ENCODE measurements at places on chromosomes 11 and 22. TPM values are rescaled to one million over a fixed set of nuclear protein-coding genes. Genes with fewer than 3 reads are reported as not detected.
A peak's percentile ranks its signal among the peaks of the same experiment; 100 is the strongest.

DNA sequence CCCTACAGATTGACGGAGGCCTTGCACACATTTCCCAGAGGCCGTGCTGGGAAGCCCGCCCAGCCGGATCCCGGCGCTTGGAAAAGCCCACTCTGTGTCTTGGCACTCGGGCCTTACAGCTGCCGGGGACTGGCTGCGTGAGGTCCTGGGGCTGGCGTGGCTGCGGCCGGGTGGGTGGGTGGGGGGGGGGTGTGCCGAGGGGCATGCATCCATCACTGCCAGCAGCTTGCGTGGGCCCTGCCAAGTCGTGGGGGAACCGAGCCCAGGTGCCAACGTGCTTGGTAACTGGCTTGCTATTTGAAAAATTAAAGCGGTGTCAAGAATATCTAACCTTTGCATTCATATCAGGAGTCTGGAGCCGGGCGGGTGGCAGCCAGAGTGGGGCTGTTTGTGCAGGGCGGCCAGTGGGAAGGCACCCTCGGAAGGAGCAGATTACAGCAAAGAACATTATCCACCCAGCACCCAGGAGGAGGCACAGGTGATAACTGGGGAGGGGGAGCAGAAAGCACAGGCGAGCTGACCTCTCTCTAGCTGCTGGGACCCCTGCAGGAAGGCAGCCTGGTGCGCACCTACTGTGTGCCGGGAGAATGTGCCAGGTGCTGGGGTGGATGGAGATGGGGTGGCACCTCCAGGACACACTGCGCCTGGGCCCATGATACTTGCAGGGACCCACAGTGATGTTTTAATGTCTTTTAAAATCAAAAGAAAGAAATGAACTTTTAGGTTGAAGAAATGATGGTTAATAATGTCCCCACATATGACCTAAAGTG is 28.5 kb upstream of the SMIM38 start:
- no peak for DNase-seq

- no peak for DNase-seq
Measured at GRCh38 chr11:102955624-102956023, at the start of gene MMP13. TSS of gene MMP13 (minus strand) at chr11:102955732. CDS start at chr11:102955705, 27 bp downstream.

DNA sequence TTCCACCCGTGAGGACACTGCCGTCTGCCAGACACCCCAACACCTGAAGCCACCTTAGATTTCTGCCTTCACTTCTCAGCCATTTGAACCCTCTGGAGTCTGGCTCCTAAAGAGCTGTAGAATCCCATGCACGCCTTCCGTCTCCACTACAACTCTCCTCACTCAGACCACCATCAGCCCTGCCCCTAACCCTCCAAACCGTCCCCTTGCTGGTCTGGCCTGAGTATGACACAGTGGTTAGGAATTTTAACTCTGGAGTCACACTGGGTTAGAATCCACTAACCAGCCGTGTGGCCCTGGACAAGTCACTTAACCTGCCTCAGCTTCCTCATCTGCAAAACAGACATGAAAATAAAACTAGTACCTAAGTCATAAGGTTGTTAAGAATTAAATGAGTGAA is 3.0 kb downstream of the CNIH2 start:
- no peak for DNase-seq

DNA sequence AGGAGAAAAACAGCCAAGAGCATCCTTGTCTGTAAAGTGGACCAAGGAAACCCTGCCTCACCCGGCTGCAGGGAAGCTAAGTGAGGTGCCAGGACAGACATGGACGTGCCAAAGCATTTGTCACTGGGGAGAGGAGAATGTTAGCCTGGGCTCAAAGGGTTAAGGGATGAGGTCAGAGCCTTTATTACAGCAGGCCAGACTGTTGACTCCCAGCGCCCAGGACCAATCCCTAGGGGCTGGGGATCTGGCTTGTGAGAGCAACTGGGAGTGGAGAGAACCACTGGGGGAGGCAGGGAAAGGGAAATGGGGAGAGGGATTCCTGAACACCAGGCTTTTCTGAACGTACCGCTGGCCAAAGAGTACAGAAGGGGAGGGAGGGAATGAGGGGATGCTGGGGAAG is 2.6 kb downstream of the CHRM1 start:
- no peak for DNase-seq

Gene TMEM9B
- 43.7 TPM for total RNA-seq

DNA sequence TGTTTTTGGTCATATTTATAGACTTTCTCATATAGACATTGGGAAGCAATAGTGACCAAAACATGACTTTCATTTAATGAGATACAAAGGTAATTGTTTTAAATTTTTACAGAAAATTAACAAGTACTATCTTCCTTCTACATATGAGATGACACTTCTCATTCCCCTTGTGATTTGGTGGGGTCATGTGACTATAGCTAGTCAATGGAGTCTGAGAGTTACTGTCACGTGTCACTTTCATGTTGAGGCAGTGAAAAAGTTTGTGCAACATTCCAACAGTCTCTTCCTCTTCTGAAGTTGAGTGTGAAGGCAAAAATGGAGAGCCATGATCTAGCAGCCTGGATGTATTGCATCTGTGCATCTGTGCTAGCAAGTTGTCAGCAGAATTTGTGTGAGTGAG is 618.3 kb upstream of the LRRC4C start:
- no peak for DNase-seq

DNA sequence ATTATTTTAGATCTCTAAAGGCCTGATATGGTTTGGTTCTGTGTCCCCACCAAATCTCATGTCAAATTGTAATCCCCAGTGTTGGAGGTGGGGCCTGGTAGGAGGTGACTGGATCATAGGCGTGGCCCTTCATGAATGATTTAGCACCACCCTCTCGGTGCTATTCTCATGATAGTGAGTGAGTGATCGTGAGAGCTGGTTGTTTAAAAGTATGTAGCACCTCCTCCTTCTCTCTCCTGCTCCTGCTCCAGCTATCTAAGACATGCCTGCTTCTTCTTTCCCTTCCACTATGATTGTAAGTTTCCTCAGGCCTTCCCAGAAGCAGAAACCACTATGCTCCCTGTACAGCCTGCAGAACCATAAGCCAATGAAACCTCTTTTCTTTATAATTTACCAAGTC is 114.1 kb downstream of the SERGEF start:
- DNase-seq: no peak

Gene GALNT18
- total RNA-seq: 23.2 TPM

Gene ANO9
- total RNA-seq: 0.38 TPM

DNA sequence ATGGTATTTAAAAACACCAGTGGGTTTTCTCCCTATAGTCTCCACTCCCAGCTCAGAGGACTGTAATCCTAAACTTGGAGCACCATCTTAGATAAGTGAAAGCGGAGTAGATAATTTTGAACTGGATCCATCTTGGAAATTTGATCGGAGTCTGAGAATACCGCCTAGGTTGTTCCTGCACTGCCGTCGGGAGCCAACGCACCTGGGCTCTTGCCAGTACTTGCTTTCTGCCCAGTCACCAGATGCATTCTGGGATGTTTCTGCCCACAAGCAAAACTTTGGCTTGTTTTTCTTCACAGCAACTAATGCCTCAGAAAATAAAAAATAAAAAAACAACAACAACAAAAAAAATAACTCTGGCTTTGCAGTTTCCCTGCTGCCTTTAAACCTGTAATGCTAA is 113.0 kb upstream of the MTMR2 start:
- no peak for DNase-seq

GRCh38 chr22:43078522-43078921 is 10.7 kb downstream of the TTLL1 start:
- DNase-seq: no peak

DNA sequence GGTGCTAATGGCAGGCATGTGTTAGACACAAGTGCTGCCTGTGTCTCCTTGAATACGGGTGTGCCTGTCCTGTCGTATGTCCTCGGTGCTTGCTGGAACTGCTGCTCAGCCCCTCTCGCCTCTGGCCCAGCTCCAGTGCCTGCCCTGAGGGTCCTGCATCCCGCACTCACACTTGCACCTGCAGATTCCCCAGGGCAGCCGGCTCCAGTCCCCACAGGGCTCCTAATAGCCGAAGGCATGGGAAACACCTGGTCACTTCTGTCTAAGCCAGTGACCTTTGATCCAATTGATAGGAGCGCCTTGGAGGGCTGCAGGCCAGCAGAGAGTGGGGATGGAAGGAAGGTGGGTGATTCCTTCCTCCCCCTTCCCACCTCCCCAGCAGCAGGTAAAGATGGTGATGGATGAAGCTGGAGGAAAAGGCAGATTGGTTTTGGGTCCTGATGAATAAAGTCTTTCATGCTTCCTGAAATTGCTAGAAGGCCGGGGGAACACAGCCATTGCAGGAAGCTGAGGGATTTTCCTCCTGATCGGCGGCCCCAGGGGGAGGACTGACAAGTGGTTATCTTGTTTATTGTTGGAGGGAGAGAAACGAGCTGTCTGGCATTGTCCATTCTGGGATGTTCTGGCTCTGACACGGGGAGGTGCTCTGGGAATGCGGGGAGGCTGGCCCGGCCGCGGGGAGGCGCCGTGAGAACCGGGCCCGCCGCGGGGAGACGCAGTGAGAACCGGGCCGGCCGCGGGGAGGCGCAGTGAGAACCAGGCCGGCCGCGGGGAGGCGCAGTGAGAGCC is 110.9 kb upstream of the B3GAT1 start:
- no peak for DNase-seq

GRCh38 chr11:22130462-22131053 is 62.3 kb upstream of the ANO5 start:
- DNase-seq: no peak

Gene TSSK2
- not detected for total RNA-seq

Gene NPAS4
- not detected for total RNA-seq

DNA sequence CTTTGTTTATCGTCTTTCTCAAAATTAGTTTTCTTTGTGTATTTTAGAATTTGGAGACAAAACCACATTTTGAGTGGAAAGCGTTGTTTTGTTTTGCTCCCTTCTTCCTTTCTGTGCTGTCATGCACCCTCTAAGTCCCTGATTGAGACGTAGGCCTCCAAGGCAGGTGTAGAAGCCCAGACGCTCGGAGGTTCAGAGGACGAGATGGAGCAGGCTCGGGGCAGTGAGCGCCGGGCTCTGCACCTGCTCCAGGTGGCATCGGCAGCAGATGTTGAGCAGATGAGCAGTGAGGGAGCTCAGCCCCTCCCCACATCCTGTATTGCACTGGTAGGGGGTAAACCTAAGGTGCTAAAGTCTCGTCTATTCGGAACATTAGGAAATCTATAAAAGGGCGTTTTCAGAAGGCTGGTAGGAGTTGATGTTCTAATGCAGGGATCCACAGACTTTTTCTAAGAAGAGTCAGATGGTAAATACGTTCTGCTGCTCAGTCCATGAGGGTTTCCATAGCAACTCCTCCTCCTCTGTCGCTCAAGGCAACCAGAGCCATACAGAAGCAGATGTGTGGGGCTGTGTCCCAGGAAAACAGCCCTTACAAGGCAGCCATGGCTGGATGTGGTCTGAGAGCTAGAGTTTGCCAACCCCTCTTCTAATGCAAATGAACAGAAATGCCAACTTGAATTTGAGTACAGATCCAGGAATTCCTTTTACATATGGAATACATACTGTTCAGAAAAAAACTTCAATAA is 724.2 kb downstream of the BRD1 start:
- peak; percentile 41 for DNase-seq

DNA sequence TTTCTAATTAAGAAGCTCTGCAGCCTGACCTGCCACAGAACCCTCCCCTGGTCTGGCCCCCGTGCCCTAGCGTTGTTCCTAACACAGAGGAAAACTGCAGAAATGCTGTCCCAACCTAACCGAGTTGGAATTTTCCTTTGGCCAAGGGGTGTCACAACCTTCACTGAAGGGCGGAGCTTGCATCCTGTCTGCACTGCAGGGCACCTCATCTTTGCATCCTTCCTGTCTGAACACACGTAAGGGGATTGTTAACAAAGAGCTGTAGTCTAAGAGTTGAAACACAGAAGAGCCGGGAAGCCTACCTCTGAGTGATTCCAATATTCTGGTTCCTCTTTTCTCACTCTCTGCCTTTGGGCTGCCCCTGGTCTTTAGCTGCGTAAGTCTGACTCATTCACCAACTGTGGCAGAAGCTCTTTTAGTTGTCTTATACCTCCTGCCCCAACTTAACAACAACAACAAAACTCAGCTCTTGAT is 1.6 kb downstream of the DIXDC1 start:
- DNase-seq: no peak

- no peak for DNase-seq
Measured at GRCh38 chr11:102940714-102941588, 14.6 kb downstream of the MMP13 start.
